Stimulated activated CD8-positive, alpha-beta memory T cell treated with anti-CD3 and anti-CD28 coated beads, Interleukin-4, amount 100 ng/mL, for 4 hours (primary cell): ENCODE measurements at places on chromosomes 12 and 14.

GRCh38 chr12:22282283-22282682 is 52.2 kb downstream of the ST8SIA1 start:
- DNase-seq: no peak

DNA sequence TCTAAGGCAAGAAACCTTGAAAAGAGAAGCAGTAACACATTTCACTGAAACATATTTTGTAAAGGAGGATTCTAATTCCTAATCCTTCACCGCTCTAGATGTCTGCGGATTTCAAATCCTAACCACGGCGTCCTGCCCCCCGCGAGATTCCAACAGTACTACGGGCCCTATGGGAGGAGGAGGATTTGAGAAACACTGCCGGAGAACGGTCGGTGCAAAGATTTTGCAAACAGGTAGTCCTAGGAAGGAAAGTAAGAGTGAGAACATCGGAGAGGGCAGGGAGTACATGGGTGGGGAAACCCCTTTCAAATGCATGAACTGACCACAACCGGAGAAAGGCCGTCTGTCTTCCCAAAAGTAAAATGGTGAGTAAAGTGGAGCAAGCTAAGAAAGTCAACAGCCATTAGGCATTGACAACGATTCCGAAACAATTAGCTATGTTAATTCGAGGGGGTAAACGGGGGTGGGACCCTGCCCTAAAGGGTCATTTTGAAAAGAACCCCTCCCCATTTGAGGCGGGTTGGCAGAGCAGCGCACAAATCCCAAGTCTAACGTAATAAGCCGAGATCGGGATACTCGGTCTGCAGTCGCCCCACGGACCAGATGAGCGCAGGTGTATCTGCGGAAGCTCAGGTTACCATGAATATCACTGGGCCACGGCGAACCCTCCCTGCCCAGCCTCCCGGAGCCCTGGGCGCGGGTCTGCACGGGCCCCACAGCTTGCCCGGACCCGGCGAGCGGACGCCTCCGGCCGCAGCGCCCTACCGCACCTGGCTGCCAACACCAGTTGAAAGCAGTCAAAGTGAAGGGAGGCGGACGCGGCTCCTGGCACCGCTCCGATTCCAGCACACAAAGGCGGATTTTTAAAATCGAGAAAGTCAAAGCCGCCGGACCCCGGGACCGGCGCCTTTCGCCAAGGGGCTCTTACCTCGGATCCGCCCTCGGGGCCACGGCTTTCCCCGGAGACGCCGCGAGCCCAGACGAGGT is 662 bp downstream of the EPS8 start:
- no peak for DNase-seq

DNA sequence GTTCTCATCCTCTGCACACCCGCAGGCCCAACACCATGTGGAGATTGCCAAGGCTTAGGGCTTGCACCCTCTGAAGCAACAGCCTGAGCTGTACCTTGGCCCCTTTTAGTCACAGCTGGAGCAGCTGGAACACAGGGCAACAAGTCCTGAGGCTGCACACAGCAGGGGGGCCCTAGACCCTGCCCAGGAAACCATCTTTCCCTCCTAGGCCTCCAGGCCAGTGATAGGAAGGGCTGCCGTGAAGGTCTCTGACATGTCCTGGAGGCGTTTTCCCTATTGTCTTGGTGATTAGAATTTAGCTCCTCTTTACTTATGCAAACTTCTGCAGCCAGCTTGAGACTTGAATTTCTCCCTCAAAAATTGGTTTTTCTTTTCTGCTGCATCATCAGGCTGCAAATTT is 373.5 kb upstream of the CLEC14A start:
- no peak for DNase-seq

- DNase-seq: no peak
Observed at GRCh38 chr14:53938136-53938837, 18.3 kb downstream of the BMP4 start.

DNA sequence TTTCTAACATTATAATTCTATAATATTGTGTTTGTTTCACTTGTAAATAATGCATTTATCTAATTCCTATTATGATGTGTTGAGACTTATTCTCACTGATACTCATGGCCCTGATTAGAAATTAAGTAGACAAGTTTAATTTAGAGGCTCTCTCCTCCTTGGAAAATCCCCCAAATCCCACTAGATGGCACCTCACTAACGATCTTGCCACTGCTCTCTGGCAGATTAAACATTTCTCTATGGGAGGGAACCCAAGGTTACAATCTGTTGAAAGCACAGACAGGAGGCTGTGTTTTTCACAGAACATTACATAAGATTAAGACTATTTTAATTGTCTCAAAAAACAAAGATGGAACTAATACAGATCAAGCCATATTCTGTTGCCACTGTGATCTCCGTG is 318.7 kb downstream of the LRFN5 start:
- DNase-seq: no peak

DNA sequence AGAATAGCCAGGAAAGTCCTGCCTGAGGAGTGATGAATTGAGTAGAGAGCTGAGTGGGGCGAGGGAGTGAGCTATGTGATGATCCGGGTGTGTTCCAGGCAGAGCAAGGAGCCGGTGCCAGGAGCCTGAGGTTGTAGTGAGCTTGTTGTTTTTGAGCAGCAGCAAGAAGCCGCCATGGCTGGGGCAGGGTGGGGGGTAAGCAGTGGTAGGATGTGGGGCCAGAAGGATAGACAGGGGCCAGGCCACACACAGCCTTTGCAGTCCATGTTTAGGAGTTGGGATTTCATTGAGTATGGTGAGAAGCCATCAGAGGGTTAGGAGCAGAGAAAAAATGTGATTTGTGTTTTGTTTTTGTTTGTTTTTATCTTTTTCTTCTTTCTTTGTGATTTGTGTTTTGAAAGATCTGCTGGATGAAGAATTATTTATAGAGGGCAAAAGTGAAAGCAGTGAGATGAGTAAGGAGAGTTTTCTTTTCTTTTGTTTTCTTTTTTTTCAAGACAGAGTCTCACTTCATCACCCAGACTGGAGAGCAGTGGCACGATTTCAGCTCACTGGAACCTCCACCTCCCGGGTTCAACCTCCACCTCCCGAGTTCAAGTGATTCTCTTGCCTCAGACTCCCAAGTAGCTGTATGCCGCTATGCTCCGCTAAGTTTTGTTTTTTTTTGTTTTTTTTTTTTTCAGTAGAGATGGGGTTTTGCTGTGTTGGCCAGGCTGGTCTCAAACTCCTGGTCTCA is 92.3 kb upstream of the BCAT1 start:
- no peak for DNase-seq

- no peak for DNase-seq
Observed at GRCh38 chr12:72578327-72578726, 306.2 kb downstream of the TRHDE start.

GRCh38 chr14:46940611-46941010 is 289.0 kb upstream of the RPL10L start:
- no peak for DNase-seq

- DNase-seq: no peak
Observed at GRCh38 chr12:91868054-91868453, 277.6 kb downstream of the BTG1 start.

GRCh38 chr14:22432348-22432976 is 156.6 kb downstream of the DAD1 start:
- no peak for DNase-seq

GRCh38 chr14:30842431-30842830 is 31.9 kb upstream of the COCH start:
- DNase-seq: no peak
